Chondrocyte (in vitro differentiated cells): ENCODE measurements at places on chromosomes 3 and 15. TPM values are rescaled to one million over a fixed set of nuclear protein-coding genes. Genes with fewer than 3 reads are reported as not detected.
A peak's percentile ranks its signal among the peaks of the same experiment; 100 is the strongest.

- H3K36me3 ChIP-seq: peaks cover 65% of the 10 kb centered on the region
- peak overlapping the region; percentile 73 for H3K27ac ChIP-seq
- no peak overlapping the region for H3K4me3 ChIP-seq
- peaks cover 48% of the 10 kb centered on the region for H3K4me1 ChIP-seq
Observed at GRCh38 chr3:123667784-123668183, 82.9 kb upstream of the HACD2 start.

GRCh38 chr15:83436513-83437158, 10.5 kb upstream of the SH3GL3 start:
- H3K27me3 ChIP-seq: peaks cover 13% of the 10 kb centered on the region
- no peaks in the 10 kb centered on the region for H3K4me1 ChIP-seq
- no peaks in the 10 kb centered on the region for H3K36me3 ChIP-seq
- no peak for DNase-seq

LSAMP gene
- total RNA-seq: 1.1 to 1.8 TPM (median 1.4 TPM) in 3 replicates

GRCh38 chr3:192636517-192637444, 90.6 kb downstream of the FGF12 start:
- no peaks in the 10 kb centered on the region for H3K4me1 ChIP-seq
- H3K27me3 ChIP-seq: peaks cover 9% of the 10 kb centered on the region
- DNase-seq: no peak
- no peak overlapping the region for H3K27ac ChIP-seq
- H3K36me3 ChIP-seq: no peaks in the 10 kb centered on the region

CCR3 gene
- not detected in 3 replicates for total RNA-seq

DNA sequence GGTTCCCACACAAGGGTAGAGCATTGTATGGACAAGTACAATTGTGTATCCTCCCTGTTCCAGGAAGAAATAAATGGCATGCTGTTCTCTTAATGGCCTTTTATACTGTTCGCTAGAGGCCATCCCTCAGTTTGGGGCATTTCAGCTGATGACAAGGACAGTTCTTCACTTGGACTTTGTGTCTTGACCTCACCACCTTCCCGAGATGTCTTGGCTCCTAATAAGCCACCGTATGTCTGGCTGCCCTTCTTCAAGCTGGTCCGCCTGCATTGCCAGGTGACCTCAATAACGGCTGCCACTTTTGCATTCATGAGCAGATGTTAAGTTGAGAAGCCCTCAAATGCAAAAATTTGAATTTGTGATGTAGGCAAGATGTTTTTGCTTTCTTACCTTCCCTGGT, 24.1 kb downstream of the ZBTB38 start:
- H3K27me3 ChIP-seq: no peaks in the 10 kb centered on the region
- H3K4me1 ChIP-seq: peaks cover 20% of the 10 kb centered on the region
- no peak overlapping the region for H3K4me3 ChIP-seq
- DNase-seq: no peak
- H3K36me3 ChIP-seq: peaks cover 22% of the 10 kb centered on the region
- no peak overlapping the region for H3K27ac ChIP-seq

CSTA gene
- total RNA-seq: not detected in 3 replicates
